ENCODE measurements at places on chromosomes 16 and 17.
A peak's percentile ranks its signal among the peaks of the same experiment; 100 is the strongest.

DNA sequence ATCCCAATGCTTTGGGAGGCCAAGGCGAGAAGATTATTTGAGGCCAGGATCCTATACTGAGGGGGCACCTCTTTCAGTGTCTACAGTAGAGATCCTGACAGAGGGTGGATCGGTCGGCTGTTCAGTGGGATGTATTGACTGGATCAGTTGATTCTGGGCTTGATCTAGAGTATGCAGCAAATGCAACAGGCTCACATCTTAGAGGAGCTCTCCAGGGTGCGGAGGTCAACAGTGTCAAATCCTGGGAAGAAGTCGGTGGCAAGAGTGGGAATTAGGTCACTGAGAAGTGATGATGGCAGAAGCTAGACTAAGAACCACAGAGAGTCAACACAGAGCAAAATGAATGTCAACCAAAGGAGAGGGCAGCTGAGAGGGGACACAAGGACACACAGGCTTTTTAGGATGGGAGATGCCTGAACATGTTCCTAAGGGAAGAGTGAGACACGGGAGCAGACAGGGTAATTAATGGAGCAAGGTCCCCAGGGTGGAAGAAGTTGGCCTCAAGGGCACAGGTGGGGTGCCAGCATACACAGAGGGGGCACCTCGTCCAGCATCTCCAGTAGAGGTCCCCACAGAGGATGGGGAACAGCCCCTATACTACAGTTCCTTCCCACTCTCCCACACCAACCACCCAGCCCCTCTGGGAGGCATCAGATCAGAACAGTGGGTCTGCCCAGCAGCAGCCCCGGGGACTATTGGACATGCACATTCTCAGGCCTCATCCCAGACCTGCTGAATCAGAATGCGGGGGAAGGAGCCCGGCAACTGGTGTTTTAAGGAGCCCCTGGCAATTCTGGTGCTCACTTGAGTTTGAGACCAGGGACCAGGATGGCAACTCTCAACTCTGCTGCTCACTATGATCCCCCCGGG is 10.0 kb upstream of the CYTH1 start:
- DNase-seq = no peak

DNA sequence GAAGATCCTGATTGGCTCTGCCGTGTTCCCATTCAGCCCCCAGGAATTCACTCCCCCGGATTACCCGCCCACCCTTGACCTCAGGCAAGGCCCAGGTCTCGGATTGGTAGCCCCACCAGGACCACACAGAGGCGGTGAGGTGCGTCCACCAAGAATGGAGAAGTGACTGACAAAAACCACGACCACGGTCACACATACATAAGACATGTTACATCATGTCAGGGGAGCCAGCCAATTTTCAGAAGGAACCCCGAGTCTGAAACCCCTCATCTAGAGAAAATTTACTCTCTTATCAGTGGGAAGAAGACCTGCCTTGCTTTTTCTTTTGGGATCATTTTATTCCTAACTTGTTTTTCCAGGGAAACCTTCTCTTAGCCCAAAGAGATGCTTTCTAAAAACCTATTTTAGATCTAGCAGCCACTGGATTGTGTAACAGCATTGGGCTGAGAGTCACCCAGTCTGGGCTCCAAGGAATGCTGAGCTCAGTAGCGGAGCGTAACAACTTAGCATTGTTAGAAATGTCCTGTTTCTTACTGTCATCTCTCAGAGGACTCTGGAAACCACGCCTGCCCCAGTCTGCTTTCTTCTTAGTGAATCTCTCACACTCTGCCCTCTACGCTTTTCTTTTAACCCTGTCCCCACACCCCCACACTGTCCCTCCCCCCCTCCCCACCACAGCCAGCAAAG is 164.1 kb downstream of the CMIP start:
- no peak for DNase-seq

DNA sequence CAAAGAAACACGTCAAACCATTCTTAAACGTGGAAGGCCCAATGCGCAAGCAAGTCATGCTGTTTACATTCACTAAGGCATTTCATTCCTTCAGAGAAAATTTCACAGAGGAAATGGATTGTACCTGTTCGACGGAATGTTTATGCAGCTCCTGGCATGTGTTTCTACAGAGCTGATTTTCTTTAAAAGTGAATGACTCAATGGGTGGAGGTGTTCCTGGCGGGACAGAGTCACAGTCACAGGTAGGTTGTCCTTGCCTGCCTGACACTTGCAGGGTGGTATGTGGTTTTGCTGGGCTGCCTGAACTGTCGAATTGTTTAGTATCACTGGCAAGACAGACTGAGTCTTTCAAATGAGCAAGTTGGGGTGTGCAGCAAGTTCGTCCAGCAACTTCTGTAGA is 11.6 kb downstream of the PALB2 start:
- DNase-seq = no peak

DNA sequence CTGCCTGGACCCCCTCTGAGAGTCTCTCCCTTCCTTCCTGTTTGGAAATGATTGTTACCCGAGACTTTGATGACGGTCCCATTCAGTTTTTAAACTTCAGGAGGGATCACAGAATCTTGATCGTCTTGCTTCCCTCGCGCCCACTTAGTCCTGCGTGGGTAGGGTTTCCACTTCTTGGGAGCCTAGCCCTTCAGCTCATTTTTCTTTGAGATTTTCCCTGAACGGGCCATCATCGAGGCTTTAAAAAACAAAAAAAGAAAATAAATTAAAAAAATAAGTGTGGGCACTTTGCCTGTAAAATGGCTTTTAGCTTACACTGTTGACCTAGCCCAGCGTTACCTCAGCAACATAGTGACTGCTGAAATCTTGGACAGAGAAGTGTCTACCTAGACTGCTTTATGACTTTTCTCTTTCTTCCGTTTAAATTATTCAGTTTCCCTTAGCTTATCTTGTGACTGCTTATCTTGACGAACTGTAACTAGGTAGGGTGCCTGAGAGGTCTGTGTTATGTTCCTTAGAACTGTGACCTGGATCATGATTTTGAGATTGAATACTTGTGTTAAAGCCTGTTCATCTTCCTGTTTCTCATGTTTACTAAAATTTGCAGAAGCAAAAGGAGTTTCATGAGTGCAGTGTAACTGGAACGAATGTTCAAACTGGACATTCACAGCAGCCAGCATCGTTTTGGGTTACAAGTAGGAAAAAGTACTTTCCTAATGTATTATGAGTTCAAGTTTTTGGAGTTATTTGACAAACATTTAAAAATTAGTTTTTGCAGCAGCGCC is 874 bp downstream of the WWP2 start:
- no peak for DNase-seq

DNA sequence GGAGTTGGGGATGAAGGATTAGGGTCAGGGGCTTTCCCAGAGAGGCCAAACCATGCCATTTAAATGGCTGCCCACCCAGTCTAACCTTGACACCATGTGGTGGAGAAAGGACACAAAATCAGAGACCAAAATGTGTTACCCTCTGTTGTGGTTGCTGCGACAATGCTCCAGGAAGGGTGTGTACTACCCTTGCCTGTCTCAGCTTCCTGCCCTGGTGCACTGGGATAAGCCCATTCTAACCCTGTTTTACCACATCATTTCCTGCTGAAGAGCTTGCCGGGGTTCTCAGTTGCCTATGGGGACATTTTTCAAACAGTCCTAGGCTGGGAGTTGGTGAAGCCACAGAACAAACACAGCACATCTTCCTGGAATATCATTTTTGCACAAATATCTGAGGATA is 4.9 kb downstream of the OR4D1 start:
- DNase-seq = no peak

GRCh38 chr16:3274490-3274889 is 8.8 kb upstream of the ZNF263 start:
- DNase-seq = peak; percentile 27

- peak; percentile 16 for DNase-seq
These were observed 3.8 kb downstream of the HOXB2 start for GRCh38 chr17:48541036-48541576.

GRCh38 chr17:60832151-60832585 is 154.5 kb downstream of the BCAS3 start:
- DNase-seq = no peak

- DNase-seq = no peak
These were observed 59.2 kb upstream of the LGALS9 start for GRCh38 chr17:27571563-27572352.

All from NCI-H146 (cell line).